ENCODE measurements at places on chromosomes 3 and 15.

- no peak for ATAC-seq
Observed at GRCh38 chr3:81793410-81793809, 32.0 kb upstream of the GBE1 start.

GRCh38 chr15:83320404-83320803 lies 35.9 kb upstream of the BNC1 start:
- no peak for ATAC-seq

GRCh38 chr3:113051787-113052186 lies 61.0 kb downstream of the GTPBP8 start:
- ATAC-seq: peak; percentile 74

DNA sequence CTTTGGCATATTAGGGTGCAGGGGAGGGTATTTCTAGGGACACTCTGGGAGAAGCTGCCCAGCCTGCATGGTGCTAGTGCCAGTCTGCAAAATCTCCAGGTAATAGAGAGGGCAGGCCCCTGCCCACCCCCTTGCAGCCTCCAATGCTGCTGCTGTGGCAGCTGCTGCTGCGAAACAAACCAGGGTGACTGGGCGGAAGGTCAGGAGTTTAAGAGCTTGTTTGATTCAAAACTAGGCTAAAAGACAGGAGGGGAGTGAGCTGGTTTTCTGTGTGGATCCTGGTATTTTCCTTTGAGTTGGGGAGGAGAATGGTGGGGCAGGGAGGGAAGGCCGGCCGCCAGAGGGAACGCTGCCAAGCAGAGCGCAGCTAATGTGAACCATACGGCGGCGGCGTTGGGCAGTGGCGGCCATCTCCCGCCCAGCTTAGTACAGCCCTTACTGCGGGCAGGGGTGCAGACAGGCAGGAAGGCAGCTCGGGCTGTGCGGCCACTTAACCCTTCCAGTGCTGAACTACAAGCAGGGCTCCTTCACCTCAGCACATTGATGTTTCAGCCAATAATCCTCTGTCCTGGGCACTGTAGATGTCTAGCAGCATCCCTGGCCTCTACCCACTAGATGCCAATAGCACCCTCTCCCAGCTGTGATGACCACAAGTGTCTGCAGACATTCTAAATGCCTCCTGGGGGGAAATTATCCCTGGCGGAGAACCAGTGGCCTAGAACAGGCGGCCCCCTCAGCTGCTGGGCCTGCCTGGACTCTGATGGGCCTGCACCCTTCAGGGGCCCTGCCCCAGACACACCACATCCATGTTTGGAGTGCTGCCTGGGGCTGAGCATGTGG lies 125.7 kb downstream of the EEFSEC start:
- peak; percentile 90 for ATAC-seq

GRCh38 chr15:70589221-70589620 lies 174.1 kb downstream of the UACA start:
- ATAC-seq: no peak

DNA sequence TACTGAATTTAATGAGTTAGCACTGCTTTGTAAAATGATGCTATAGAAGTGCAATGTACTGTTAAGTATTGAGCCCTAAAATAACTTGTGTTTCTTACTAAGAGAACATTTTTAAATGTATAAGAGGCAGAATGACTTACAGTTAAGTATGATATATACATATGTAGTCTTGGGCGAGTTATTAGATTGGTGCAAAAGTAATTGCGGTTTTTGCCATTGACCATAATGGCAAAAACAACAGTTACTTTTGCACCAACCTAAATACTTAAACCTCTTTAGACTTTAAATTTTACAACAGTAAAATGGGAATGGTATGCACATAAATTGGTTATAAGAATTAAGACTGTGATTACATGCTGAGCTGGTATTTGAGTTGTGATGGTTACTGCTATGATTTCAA lies 79.8 kb downstream of the CNTN3 start:
- ATAC-seq: no peak

GRCh38 chr3:38558864-38559263 lies 62.7 kb downstream of the EXOG start:
- no peak for ATAC-seq

GRCh38 chr3:141289228-141289772 lies 57.7 kb downstream of the PXYLP1 start:
- no peak for ATAC-seq

- ATAC-seq: no peak
Observed at GRCh38 chr3:62446337-62446940, 73.1 kb upstream of the FEZF2 start.

GRCh38 chr15:41207687-41208448 lies 22.7 kb downstream of the EXD1 start:
- ATAC-seq: peak; percentile 31

DNA sequence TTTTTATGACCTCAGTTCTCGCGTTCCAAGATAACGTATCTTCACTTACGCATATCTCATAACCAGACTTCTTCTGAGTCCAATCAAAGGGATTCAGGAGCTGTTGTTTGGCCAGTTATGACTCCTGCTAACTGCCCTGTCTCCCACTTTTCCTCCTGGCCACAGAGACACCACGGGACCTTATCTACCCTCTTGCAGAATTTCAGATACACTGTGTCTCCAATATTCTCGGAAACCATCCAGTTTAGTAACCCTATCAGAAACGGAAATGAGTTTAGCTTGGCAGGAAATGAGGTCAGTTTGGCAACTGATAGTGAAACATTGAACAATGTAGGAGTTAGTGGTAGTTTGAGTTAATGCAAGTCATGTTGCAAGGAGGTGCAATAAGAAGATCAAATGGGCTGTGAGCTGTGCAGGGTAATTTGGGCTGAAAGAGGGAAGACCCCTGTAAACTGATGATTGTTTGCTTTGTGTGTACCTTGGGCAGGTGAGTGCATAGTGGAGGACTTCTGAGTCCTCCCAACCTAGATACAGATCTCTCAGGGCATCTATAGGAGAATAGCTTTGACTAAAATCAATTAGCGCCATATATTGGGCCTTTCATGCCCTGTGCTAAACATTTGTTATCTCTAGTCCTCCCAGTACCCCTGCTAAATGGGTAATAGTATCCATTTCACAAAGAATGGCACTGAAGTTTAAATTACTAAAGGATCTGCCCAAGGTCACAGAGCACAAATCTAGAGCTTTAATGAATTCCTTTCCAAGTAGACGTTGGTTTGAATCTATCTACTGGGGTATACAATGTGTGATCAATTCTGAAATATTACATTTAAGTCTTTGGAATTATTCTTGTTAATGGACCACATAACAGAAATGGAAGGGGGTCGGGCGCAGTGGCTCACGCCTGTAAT lies 41.3 kb upstream of the PIK3CB start:
- ATAC-seq: no peak

- ATAC-seq: no peak
Observed at GRCh38 chr3:112335434-112335781, 2.5 kb downstream of the CD200 start.

- no peak for ATAC-seq
Observed at GRCh38 chr3:168028086-168028485, 67.6 kb downstream of the GOLIM4 start.

Data from SK-N-SH treated with all-trans-retinoic acid at 6 μM for 48 hours (cell line).